A172 (cell line): ENCODE measurements at places on chromosomes 5 and 9. TPM values are rescaled to one million over a fixed set of nuclear protein-coding genes. Genes with fewer than 3 reads are reported as not detected.
A peak's percentile ranks its signal among the peaks of the same experiment; 100 is the strongest.

DNA sequence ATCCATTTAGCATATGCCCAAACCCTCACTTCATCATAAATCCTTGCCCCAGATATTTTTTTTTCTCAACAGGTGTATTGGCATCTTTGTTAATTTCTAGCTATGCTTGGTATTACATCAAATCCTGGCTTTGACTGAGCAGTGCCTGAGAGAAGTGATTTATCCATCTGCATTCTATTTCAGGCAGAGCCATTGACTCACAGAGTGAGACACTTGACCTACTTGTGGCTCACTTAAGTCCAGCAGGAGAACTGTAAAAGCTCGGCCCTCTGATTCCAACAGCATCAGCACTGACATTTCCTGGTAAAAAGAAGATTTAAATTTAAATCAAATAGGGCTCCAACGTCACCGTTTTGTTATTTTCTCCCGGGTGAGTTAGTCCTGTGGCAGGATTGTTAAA lies 93.4 kb downstream of the PLK2 start:
- DNase-seq = no peak

- no peak for DNase-seq
Observed at GRCh38 chr9:127724012-127724411, 8.1 kb downstream of the TTC16 start.

DNA sequence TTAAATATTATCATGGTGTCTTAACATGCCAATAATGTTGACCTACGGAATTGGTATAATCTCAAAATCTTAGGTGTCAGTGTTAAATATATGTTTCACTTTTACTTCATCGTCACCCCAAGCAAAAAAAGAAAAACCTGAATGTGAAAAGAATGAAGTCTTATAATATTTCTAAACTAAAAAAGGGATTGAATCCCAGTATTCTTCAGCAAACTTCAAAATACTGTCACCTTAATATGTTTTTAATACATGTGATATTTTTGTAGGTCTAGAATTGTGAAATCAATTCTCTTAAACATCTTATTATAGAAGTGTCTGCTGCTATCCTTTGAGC lies 14.1 kb downstream of the UBE2D2 start:
- DNase-seq = no peak

GRCh38 chr9:89637787-89638186 lies 33.0 kb downstream of the GADD45G start:
- no peak for DNase-seq

DNA sequence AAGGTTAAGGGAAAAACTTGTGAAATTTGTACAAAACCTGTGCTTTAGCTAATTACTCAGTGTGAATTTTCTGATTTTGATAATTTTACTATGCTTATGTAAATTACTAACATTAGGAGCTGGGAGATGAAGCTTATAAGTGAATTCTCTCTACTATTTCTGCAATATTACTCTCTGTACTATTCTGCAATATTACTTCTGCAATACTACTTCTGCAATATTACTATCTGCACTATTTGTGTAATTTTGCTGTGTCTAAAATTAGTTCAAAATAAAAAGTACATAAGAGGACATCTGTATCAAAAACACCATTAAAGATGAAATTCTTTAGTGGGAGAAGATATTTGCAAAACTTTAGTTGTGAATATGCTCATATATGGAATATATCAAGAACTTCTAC lies 62.9 kb downstream of the C9 start:
- DNase-seq = no peak

GRCh38 chr5:98200726-98201541 lies 572.5 kb upstream of the RGMB start:
- no peak for DNase-seq

GRCh38 chr5:80255811-80256712 lies at the start of gene SERINC5:
SERINC5 (minus strand) TSS chr5:80256048; CDS start chr5:80255922, 126 bp downstream.
- DNase-seq = peak; percentile 58

- no peak for DNase-seq
Observed at GRCh38 chr9:119318371-119318770, 50.9 kb downstream of the BRINP1 start.

DNA sequence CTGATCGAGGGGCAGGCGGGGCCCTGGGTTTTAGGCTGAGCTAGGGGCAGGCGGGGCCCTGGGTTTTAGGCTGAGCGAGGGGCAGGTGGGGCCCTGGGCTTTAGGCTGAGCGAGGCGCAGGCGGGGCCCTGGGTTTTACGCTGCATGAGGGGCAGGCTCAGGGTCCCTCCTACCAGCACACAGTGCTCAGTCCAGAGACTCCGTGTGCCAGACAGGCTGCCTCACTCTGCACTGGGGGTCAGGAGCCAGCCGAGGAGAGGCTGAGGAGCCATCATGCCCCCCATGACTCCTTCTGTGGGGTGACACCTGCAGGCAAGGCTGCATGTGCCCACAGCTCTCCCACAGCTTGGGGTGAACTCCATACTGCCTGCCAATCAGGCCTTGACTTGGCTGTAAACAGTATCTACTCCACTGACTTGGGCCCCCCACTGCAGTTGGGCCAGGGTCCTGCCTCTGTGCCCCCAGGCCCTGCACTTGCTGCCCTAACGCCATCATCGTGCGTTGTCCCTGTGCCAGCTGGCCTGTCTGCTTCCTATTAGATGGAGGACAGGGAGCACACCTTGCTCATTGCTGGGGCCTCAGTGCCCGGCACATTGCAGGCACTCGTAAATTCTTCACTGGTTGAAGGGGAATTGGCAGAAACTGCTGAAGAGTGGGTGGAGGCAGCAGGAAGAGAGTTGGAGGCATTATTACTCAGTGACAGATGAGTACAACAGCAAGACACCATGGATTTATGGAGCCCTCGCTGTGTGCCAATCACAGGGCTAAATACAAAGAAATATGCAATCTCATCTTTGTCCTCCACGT lies 78.6 kb downstream of the AMBP start:
- peak; percentile 25 for DNase-seq

DNA sequence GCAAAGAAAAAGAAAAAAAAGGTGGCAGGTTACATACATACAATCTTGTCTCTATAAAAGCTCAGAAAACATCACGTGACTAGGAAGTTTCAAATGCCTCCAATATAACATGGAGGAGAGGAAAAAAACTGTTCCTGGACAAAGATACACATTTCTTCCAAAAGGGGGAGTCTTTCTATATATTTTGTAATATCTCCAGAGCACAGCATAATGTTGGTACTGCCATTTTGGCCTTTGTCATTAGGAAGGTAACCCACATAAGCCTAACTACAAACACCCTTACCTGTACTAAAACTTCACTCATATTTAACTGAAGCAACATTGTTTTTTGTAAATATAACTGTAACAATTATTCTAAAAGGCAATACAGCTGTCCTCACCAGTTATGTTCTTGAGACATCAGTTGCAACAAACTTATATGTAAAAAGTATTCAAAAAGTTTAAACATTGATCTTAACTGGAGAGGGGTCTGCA lies 1.2 kb upstream of the BTF3 start:
- peak; percentile 83 for DNase-seq

DNA sequence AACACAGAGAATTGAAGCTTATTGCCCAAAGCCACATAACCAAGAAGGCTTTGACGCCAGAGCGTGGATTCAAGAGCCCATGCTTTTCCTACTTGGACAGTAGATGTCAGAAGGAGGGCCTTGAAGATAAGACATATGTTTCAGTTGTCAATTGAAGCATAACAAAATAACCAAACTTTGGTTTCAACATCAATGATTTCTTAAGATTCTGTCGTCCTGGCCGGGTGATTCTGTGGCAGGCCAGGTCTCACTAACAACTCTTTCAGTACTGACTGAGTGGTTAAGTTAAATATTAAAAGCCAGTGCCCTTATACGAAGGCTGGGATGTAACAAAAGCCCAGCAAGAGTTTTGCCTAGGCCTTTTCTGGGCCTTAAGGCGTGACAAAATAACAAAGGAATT lies 94.0 kb downstream of the RCL1 start:
- no peak for DNase-seq

- no peak for DNase-seq
Observed at GRCh38 chr5:4661326-4661725, 478.8 kb upstream of the ADAMTS16 start.

DNA sequence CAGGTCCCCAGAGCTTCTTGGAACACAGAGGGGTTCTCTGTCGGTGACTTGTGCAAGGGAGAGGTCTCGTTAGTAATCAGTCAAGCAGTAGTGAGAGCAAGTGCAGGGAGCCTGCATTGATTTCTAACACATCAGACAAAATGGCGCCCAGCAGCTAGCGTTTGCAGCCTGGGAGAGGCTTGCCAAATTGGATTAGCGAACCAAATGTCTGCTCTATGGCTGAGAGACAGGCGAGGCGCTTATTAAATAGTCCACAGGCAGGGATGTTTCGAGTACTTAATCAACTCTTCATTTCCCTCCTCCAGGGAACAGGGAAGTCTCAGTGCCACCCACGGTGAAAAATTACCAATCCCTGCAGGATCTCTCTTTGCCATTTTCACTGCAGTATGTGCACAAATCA lies 131.4 kb upstream of the SHB start:
- no peak for DNase-seq

DNA sequence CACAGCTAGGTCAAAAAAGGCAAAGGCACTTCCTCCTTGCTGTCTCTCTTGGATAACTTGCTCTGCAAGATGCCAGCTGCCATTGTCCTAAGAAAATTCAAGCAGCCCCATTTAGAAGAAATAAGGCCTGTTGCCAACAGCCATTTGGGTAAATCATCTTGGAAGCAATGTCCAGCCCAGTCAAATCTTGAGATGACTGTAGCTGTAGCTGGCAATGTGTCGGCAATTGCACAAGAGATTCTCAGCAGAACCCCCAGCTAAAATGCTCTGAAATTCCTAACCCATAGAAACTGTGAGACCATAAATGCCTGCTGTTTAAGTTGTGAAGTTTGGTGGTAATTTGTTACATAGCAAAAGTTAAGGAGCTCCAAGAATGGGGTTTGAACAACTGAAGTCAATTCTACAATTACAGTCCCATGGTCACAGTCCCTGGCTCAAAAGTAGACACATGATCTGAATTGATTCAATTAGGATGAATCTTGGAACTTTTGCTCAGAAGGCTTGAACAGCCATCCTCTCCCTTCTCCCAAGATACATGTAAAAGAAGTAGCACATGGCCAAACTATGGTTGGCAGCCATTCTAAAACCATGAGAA lies 151.1 kb downstream of the MPDZ start:
- DNase-seq = no peak

DNA sequence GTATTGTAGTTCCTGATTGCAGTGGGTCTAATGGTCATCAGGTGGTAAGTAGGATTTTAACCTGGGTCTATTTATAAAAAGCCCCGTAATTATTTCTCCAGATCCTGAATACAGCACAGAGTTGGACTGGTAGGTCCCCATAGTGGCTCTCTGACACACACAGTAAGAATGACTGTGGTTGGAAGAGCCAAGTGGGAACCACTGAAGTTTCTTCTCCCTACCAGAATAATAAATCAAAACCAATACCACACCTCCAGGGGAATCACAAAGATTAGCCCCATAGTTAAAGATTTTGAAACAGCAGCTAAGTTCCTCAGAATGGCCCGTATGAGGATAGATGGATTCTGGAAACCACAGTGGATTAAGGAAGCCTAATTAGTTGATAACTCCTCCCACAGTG lies 68.4 kb upstream of the ZFR start:
- DNase-seq = no peak

Gene PFN3
- total RNA-seq = not detected in 2 replicates

Gene PAX5
- total RNA-seq = 0.03 TPM in 1 of 2 replicates, not detected in the other

Gene PCDHB12
- total RNA-seq = 0.69 and 2.5 TPM in 2 replicates

Gene TNC
- 0.67 and 1.4 TPM in 2 replicates for total RNA-seq

Gene KIF20A
- 105 and 109 TPM in 2 replicates for total RNA-seq

Gene TAF11L5
- not detected in 2 replicates for total RNA-seq

Gene FBP2
- not detected in 2 replicates for total RNA-seq

Gene EGR1
- 2.6 and 4.3 TPM in 2 replicates for total RNA-seq
